ENCODE measurements at places on chromosomes 6 and 20.

- DNase-seq, result no peak
Measured at GRCh38 chr6:111248789-111249188, 161.5 kb downstream of the SLC16A10 start.

GRCh38 chr6:117215353-117216090, 49.8 kb upstream of the VGLL2 start:
- DNase-seq, result no peak

DNA sequence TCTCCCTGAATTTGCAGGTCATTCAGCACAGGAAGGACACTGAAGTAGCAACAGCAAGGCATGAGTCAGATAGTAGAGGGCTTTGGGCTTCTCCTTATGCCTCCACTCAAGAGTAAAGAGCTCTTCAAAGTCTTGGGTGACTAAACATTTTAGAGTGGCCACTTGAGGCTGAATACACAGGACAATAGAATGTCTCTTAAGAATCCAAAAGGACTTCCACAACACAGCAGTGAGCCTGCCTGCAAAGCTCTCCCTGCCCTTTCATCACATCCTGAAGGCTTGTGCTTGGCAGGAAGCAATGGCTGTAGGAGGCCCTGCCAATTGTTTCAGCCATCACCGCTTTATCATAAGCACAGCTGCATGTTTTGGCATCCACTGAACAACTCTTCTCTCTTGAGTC, 36.8 kb downstream of the FOXQ1 start:
- DNase-seq, result no peak

- no peak for DNase-seq
Measured at GRCh38 chr20:48454671-48455490, 372.9 kb downstream of the PREX1 start.

DNA sequence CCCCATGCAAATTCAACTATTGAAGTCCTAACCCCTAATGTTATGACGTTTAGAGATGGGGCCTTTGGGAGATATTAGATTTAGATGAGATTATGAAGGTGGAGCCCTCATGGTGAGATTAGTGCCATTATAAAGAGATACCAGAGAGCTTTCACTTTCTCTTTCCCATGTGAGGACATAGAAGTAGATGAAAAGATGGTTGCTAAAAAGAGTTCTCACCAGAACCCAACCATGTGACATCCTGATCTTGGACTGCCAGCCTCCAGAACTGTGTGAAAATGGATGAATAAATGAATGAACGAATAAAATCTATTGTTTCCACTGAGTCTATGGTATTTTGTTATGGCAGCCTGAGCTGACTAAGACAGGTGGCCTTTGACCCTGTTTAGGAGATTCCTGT, 50.6 kb upstream of the FBXO30 start:
- DNase-seq, result no peak

GRCh38 chr6:72661411-72661810, 39.5 kb downstream of the KCNQ5 start:
- DNase-seq, result no peak

DNA sequence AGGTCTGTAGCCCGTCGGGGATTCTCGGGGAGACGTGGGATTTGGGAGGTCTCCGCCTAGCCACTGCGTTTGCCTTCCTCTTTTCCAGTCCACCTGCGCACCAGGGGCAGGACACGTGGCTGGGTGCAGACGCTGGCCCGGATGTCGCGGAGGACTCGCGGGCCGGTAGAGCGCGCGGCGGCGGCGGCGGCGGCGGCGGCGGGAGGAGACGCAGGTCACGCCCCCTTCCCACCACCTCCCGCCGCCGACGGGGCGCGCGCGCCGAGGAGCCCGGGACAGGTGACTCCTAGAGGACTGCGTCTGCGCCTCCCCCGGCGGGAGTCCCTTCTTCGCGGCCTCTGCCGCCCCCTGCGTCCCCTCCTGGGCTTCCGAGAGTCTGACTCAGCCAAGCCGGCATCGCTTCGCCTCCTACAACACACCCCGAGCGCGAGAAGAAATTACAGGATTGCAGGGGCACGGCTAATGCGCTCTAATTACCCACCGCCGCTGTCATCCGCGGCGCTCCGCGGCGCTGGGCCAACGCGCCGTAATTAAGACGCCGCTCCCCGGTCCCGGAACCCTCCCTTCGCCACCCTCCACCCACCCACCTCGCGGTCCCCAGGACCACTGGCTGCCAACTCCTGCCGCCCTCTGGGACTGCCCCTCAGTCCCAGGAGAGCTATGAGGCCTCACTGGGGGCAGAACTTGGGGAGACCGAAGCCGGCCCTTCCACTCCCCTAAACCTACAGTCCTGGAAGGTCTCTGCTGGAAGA, 124.5 kb downstream of the MRPL14 start:
- DNase-seq, result peak; percentile 37

Measured in stimulated activated CD4-positive, alpha-beta T cell treated with anti-CD3 and anti-CD28 coated beads, Interleukin-2, amount 100 ng/mL, for 48 hours (primary cell).